ENCODE measurements at places on chromosomes 12 and 14.

DNA sequence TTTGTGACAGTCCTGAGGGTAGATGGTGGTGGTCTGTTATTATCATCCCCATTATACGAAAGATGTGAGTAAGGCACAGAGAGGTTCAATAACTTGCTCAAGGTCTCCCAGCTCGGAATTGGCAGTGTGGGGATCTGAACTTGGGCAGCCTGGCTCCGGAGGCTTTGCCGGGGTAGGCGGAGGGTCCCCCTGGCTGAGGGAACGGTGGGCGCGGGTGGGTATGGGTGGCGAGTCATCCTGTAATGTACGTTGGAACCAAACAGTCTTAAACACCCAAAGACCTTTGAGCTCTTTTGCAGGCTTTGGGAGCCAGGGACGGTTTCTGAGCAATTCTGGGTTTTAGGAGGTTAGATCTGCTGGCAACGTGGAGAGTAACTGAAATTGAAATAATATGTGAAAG is 16.5 kb downstream of the SLC24A4 start:
- DNase-seq = no peak

GRCh38 chr12:113467502-113468364 is 3.9 kb downstream of the LHX5 start:
- DNase-seq = no peak

DNA sequence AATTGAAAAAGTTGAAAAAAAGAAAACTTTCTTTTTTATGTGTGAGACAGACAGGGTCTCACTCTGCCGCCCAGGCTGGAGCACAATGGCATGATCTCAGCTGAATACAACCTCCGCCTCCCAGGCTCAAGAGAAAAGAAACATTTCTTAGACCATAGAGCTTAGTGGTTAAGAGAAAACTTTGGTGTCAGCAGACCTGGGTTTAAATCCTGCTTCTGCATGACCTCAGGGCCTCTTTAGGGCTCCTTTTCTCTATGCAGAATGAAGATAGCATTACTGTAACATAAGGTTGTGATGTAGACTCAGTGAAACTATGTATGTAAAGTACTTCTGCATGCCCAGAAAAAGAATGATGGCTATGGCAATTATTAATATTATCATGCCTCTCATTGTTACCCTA is 104.7 kb upstream of the NUDT4 start:
- DNase-seq = no peak

GRCh38 chr14:90652626-90653025 is 163.6 kb downstream of the TTC7B start:
- no peak for DNase-seq

DNA sequence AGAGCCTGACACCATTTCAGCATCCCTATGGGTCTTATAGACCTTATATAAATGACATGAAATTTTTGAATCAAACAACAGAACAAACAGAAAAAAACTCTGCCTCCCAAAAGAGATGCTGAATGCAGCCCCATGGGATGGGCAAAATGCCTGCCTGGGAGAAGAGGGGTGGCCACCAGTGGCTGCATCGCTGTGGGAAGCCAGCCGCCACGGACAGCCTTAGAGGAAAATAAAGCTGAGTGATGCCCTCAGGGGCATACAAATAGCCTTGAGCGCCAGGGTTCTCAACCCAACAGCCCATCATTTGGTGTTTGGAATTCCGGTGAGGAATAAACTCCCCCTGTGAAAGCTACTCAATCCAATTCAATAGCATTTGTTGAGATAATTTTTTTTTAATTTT is 22.9 kb downstream of the SYNE3 start:
- DNase-seq = no peak

GRCh38 chr12:56522411-56523193 is 982 bp downstream of the RBMS2 start:
- DNase-seq = no peak

GRCh38 chr14:81523616-81524015 is 10.0 kb downstream of the SEL1L start:
- no peak for DNase-seq

GRCh38 chr12:24200010-24200409 is 250.5 kb upstream of the SOX5 start:
- DNase-seq = no peak

DNA sequence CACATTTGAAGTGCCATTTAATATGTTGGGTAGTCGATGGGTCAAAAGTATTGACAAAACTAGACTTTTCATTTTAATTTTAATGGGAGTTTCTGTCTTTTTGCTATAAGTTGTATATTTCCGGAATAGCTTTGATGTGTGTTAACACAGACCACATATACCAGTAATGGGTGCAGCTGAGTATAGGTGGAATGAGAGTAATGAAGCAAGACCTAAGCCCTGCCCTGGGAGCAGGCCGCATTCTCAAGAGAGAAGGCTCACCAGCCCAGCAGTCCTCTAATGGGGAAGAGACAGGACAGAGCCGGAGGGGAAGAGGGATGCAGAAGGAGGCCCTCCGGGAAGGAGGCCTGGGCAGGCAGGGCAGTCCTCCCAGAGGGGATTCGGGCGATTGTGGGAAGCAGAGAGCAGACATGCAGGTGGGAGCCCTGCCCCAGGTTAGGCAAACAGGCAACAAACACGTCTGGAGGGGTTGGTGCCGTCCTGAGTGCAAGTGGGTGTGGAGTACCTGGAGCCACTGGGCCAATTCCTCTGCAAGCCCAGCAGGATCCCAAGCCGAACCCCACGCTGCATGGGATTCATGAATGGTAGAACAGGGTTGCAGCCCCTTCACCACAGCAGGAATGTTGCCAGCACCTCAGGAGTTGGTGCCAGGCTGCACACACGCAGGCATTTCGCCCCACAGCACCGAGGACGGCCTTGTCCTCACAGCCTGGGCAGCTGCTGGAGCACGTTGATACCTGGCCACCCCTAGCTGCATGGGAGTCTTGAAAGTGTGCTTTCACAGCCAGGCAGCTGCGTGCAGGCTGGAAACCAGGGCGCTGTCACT is 7.8 kb downstream of the CKB start:
- DNase-seq = no peak

- DNase-seq = no peak
Measured at GRCh38 chr12:46659032-46659650, 166.7 kb downstream of the SLC38A4 start.

All from left lobe of liver (tissue), 2 donors.